ENCODE measurements at places on chromosomes 12 and 14.

- DNase-seq = no peak
These were observed 27.1 kb downstream of the DAO start for GRCh38 chr12:108906971-108907370.

DNA sequence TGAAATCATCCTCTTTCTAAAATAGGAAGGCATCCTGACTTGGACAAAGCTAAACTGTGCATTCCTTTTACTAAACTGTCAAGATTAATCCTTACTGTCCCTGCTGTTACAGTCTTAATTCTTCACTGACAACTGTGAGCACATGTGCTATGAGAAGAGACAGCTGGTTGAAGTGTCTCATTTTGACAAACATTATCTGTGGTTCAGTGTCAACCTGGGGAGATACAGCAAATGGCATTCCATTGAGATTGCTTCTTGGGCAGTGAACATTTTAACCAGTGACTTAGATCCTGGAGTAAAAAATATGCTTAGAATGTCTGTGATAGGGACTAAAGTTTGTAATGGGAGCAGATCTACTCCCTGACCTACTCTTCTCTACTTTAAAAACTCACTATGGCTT is 552.6 kb upstream of the ATP2B1 start:
- DNase-seq = no peak

DNA sequence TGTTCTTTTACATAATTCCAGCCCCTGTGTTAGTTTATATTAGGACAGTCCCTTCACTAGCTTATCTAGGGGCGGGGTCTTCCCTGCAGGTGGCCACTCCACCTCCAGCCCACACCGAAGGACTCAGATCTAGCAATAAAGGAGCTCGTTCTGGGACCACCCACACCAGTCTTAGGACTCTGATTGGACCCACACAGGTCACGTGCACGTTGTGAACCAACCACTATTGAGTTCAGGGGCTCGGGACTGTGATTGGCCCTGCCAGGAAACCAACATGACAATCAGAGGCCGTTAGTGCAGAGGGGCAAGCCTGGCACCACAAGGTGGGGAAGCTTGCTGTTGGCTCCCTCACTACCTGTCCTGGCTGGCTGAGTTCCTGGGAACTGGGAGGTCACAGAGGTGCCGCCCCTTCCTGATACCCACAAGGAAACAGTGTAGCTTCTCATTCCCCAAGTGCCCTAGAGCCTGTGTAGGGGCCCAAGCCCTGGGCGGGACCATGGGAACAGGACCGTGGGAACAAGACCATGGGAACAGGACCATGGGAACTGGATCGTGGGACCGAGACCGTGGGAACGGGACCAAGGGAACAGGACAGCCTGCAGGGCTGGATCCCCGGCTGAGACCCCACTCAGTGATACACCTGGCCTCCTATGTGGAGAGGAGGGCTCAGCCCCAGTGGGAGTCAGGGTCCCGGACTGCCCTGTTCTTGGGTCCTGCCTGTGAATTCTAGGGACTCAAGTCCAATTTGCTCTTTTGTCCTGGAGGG is 297.8 kb downstream of the ADGRD1 start:
- DNase-seq = no peak

DNA sequence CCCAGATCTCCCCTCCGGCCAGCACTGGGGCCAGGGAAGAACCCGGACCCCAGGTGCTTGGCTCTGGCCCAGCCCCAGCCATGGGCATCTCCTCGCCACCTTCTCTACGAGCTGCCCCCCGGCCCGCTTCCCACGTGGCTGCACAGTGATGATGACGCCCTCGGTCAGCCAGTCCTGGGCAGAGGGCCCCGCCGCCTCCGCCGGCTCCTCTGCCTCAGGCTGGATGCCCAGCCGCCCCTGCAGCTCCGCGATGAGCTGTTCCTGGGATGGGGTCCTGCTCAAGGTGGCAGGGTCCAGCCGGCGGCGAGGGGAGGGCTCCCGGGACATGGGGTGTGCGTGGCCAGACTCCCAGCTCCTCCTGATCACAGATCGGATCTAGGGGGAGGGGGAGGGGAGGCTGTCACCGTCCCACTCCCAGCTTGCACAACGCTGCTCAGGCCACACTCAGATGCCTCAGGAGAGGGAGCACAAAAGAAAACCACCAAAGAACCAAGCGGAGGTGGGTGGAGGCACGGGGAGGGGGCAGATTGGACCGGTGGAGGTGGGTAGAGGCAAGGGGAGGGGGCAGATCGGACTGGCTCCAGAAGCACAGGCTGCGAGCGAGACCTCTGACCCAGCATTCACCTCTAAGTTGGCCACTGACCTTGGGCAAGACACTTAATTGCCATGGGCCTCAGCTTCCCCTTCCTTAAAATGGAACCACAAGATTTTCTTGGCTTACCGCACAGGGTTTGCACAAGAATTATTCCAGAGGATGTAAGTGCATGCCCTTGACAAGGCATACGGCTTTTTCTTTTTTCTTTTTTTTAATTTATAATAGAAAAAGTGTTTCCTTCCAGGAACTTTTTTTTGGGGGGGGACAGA is 16.1 kb upstream of the RPLP0 start:
- DNase-seq = no peak

DNA sequence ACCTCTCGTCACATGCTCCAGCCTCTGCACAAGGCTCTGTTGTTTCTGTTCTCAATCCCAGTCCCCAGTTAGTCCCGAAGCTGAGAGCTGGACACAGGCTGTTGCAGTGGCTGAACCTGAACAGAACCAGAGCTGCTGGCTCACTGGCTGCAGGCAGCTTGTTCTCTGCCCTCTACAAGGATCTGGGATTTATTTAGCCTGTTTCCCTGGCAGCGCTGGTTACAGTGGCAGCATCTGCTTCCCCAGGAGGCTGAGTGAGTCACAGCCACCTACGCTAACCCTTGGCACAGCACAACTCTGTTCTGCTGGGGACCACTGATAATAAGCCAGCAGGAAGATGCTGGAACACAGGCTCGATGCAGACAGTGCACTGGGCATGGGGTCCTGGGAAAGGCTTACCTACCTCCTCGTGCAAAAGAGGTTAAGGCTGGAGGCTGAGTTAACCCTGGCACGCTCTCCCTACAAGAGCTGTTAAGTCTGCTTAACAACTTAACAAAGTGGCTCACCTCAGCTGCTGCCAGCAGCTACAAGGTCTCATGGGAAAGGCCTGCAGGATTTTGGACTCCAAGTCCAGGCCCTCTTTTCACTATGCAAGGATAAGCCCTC is 299.6 kb downstream of the PCNX1 start:
- DNase-seq = no peak

DNA sequence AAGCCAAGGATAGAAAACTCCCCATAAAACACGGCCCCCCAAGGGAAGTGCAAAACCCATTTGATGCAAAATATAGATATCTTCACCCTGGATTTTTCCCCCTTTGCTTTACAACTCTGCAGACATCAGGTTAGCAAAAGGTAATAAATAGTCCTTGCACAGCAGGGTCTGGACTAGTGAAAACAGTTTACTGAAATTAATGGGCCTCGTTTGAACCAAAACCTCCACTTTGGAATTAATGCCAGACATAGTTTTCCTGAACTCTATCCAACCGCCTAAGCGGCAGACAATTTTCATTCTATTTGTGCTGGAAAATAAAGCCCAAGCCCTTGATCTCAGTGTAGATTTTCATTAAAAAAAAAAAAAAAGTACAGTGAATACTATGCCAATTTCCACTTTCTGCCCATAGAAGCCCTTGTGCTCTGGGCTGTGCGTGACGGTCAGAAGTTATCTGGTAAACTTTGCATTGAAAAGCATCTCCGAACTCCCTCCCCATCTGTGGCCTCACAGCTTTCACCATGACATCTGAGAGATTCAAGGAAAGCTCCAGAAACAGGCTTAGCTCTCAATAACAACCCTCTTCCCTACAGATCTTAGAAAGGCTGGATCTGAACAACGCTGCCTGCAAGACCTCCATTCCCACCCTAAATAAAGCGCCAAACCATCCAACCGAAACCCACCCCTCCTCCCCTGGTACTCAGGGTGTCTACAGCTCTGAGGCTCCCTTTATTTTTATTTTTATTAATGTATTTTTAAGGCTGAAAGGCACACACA is 11.0 kb upstream of the IRF2BPL start:
- no peak for DNase-seq

GRCh38 chr12:11761869-11762567 is 112.5 kb downstream of the ETV6 start:
- DNase-seq = no peak

GRCh38 chr12:104025771-104026170 is 24.2 kb downstream of the GLT8D2 start:
- no peak for DNase-seq

Data from stimulated activated CD4-positive, alpha-beta T cell treated with anti-CD3 and anti-CD28 coated beads, Interleukin-1b, Interleukin-23, amount 100 ng/mL, for 4 hours (primary cell).